ENCODE measurements at places on chromosomes 11 and 22.
A peak's percentile ranks its signal among the peaks of the same experiment; 100 is the strongest.

DNA sequence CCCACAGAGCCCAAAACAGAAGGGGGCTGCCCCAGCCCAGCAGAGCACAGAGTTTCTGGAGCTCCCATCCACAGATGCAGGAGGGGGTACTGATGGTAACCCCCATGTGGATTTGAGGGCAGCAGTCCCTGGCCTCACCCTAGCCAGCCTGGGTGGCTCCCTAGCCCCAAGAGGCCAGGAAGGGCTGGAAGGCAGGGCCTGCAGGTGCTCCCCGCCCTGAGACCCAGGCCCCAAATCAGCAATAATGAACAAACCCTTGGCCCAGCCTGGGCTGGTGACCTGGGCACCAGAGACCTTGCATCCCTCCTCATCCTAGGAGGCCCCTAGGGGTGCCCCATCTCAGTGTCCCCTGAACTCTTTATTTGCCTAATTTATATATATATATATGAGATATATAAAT, 61.6 kb downstream of the MORC2 start:
- DNase-seq: no peak

GRCh38 chr11:64810891-64811272, 531 bp upstream of the MEN1 start:
- no peak for DNase-seq

DNA sequence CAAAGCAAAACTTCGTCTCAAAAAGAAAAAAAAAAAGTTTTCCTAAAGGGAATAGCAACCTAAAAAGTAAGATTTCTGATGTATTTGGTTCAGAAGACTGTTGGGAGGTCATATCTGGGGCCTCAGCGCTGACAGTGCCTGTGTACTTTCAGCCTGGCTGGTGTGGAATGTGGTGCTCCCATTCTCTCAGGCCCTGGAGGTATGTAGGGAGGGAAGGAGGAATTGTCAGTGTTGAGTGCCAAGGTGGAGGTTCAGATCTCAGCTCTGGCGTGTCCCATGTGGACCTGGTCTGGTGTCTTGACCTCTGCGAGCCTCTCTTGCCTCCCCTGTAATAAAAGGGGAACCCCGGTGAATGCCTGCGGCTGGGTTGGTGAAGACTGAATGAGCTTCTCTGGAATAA, 22.4 kb downstream of the PRR5 start:
- DNase-seq: no peak

DNA sequence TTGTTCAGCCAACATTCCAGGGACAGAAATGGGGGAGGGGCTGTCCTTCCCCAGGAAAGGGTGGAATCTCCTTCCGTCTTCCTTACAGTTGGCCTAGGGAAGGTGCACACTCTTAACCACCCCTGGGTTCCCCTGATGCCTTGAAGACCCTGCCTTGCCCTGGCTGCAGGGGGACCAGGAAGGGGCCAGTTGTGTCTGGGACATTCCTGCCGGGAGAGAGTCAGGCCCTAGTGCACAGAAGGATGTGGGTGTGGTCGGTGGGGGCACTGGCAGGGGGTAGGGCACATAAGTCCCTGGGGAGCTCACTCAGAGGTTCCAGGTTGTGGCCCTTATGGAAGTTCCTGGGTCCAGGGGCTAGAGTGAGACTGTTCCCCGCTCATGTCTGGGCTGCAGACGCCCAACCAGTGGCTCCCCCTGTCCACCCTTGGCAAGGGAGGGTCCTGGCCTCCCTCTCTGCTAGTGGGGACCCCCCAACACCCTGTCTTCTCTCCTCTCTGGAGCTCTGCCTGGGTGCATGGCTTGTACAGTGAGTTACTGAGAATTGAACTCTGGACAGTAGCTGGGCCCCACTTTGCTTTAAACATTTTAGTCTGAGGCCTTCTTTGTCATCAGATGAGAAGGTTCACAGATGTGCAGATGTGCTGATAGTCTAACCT, 2.0 kb upstream of the APOBEC3A start:
- DNase-seq: no peak

DNA sequence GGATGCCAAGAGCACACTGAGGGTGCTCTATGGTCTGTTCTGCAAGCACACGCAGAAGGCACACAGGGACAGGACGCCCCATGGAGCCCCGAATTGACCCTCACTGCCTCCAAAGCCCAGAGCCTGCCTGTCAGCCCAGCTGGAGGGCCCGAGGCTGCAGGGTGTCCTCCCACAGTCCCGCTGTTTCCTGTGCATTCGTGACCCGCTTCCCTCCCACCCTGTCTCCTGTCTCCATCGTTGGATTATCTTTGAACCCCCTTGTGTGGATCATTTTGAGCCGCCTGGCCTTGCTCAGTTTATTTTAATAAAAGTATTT, 25.6 kb downstream of the PARVG start:
- DNase-seq: no peak

DNA sequence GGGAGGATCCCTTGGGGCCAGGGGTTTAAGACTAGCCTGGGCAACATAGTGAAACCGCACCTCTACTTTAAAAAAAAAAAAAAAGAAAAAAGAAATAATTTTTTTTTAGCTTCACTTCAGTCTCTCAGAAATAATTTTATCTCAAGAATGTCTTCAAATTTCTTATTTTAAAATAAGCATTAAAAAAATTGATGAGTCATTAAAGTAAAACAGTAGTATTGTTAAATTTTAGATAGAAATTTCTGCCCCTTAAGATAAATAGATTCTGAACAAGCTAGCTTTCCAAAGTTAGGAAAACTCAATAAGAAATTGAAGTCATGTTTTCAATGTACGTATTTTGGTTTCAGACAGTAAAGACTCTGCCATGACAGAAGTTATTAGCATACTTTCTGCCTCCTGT, 7.7 kb upstream of the PACS1 start:
- no peak for DNase-seq

DNA sequence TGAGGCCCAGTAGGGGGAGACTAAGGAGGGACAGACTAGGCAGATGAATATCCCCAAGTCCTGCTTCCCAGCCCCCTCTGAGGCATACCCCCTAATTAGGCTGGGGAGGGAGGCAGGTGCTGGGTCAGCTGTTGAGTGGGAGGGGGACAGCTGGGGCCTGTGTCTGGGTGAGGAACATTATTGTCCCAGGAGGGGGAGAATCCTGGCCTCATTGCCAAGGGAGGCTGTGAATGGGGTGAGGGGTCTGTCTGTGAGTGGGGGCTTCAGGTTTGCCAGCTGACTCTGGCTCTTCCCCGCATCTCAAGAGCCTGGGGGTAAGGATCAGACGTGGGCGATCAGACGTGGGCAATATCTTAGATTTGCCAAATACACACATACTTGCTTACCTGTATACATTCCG, 2.1 kb downstream of the INPPL1 start:
- DNase-seq: no peak

DNA sequence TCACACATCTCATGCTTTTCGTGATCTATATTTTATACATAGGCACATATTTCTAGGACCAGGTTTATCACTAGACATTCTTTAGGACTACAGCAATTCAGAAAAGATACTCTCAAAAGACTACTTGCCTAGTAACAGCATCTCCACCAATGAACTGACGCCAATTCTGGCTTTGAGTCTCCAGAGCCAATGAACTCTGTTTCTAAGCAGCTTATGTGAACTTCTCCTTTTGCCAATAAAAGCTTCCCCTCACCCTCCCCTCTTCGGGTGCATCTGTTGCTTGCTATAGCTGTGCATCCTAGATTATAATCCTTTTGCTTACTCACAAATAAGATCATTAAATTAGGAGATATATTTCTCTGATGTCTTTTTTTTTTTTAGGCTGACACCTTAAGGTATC, 11.4 kb upstream of the ANKK1 start:
- no peak for DNase-seq

- DNase-seq: no peak
These were observed 14.3 kb downstream of the CD44 start for GRCh38 chr11:35153280-35153679.

DNA sequence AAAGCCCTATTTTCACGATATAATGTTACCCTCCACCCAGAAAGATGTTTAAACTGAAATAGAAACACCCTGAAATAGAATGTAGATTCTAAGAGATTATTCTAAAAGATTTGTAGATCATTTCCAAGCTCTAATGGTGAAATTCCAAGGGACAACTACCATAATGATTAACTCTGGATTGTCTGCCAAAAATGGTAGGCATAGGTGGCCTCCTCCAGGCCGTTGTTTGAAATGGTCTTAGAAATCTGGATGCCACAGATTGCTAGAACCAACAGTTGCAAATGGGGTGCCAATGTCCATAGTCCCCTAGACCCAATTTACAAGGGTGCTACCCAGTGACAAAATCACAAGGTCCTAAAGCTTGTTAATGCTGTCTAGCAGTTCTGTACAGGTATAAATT, 6.7 kb upstream of the SLC6A5 start:
- no peak for DNase-seq

DNA sequence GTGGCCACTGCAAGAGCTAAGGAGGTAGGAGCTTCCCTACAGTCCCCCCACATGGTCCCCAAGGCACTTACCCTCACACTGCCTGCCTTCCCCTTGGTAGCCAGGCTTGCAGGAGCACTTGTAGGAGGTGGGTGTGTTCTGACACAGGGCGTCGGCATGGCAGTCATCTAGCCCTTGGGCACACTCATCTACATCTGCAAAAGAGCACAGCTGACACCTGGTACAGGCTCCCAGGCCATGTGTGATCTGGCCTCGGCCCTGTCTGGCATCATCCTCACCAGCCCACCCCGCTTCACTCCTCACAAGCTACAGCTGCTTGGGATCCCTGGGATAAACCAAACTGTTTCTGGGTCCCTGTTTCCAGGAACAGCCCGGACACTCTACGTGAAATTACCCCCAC, 1.8 kb downstream of the SCUBE2 start:
- no peak for DNase-seq

GRCh38 chr11:21446939-21447590, 745.8 kb upstream of the ANO5 start:
- DNase-seq: no peak

- no peak for DNase-seq
These were observed 92.6 kb downstream of the ENTHD1 start for GRCh38 chr22:39800790-39801520.

DNA sequence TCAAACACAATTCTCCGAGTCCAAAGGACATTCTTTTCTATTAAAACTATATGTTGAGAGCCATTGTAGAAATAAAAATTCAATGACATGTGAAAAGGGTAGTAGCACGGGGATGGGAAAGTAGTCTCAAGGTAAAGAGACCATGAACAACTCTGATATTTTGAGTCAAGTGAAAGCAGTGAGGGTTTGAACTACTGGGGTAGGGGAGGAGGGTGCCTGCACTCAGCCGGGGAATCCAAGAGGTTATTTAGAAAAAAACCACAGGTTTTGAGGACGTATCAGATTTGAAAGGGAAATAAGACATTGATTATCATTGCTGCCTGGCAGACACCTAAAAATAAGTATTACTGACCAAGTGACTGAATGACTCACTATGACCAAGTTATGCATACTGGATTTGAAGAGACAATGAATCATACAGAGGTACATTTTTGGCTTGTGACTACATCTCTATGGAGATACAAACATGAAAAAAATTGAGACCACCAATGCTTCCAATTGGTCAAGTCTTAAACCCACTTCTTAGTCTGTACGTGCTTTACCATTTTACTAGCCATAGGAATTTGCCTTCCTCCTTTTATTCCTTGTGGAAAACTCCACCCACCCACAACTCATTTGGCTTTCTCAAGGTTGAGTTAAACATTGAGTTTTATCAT, 2.2 kb upstream of the OR52H1 start:
- DNase-seq: peak; percentile 86

GRCh38 chr11:37571246-37571645, 973.2 kb upstream of the RAG2 start:
- no peak for DNase-seq

GRCh38 chr11:134623711-134624110, 211.7 kb upstream of the B3GAT1 start:
- no peak for DNase-seq

GRCh38 chr11:116457336-116458007, 315.3 kb downstream of the BUD13 start:
- DNase-seq: no peak

DNA sequence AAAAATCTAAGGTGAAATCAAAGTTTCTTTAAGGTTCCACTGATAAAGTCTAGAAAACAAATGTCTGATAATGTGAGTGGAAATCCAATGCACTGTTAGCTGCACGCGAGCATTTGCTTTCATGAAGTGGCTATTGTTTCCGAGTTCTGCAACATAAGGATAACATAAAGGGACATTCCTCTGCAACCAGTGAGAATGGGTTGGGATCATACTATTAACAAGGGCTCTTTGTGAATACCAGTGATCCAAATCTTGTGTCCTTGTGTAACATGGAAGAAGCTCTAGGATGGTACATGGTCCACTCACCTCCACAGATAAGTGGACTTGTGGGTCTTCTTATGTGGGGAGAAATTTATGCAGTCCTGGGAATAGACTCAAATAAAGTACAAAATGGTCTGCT, 24.6 kb downstream of the APIP start:
- no peak for DNase-seq

DNA sequence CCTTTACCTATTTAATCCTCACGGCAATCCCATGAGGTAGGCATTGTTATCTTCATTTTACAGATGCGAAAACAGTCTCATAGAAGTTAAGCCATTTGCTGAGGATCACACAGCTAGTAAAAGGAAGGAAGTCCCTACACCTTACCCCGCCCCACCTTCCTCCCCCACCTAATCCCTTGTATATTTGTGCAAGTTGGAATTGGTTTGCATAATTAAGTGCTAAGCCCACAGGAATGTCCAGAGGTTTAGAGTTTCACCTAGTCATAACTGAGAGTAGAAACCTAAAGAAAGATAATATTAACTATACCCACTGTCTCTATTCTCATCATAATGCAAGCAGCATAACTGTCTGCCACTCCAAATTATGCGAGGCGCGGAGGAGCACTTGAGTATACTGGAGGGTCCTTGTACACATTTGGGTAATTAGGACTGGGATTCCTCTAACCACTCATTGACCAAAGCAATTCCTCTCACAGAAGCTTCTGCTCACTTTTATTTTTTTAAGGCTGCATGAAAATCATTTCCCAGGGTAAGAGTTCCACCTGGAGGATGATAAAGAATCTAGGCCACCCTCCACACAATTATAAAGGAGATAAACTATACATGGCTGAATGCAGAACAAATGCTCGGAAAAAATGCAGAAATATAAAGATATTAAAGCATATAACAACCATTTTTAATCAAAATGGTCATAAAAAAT, 199.9 kb downstream of the FAM181B start:
- no peak for DNase-seq

- DNase-seq: no peak
These were observed 3913.9 kb upstream of the OR11H1 start for GRCh38 chr22:11613898-11614755.

GRCh38 chr11:83105168-83105567, 33.5 kb upstream of the RAB30 start:
- DNase-seq: no peak
